ENCODE measurements at places on chromosomes 6 and 20.
A peak's percentile ranks its signal among the peaks of the same experiment; 100 is the strongest.

DNA sequence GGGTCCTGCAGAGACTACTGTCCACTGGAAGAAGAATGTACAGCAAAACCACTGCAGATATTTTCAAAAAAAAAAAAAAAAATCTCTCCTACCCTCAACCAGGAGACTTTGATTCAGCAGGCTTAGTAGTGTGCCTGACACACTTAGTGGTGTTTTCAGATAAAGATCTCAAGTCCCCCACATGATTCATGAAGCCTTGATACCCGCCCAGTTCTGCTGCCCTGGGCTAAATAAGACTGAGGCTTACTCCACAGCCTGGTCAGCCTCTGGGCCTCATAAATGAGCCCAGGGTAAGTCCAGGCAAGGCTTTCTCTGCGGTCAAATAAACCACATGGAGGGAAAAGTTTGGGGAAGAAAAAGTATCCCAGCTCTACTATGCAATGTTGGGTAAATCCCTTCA is 222.1 kb upstream of the ARID1B start:
- no peak for DNase-seq

- DNase-seq: peak; percentile 57
Observed at GRCh38 chr20:63475209-63475608, 2.8 kb upstream of the KCNQ2 start.

- DNase-seq: no peak
Observed at GRCh38 chr6:63447134-63447533, 125.1 kb upstream of the LOC128125822 start.

GRCh38 chr20:53592992-53593465 is 610 bp downstream of the ZNF217 start:
- no peak for DNase-seq

DNA sequence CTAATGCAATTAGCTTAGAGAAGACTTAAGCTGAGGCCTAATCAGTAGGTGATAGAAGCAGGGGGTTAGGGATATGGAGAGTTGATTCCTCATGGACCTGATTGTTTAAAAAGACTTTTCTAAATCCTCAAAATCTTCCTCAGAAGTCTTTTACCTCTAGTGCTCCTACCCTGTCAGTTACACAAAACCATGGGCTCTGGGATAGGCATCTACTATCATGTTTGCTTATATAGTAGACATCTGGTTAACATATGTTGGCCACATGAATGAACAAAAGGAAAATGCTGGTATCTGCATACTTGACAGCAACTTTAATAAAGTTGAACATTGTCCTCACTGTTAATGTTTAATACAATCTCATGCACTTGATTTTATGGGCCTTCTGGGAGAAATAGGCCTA is 61.5 kb upstream of the FKBP1C start:
- no peak for DNase-seq
